ENCODE measurements at places on chromosomes 6 and 20.

DNA sequence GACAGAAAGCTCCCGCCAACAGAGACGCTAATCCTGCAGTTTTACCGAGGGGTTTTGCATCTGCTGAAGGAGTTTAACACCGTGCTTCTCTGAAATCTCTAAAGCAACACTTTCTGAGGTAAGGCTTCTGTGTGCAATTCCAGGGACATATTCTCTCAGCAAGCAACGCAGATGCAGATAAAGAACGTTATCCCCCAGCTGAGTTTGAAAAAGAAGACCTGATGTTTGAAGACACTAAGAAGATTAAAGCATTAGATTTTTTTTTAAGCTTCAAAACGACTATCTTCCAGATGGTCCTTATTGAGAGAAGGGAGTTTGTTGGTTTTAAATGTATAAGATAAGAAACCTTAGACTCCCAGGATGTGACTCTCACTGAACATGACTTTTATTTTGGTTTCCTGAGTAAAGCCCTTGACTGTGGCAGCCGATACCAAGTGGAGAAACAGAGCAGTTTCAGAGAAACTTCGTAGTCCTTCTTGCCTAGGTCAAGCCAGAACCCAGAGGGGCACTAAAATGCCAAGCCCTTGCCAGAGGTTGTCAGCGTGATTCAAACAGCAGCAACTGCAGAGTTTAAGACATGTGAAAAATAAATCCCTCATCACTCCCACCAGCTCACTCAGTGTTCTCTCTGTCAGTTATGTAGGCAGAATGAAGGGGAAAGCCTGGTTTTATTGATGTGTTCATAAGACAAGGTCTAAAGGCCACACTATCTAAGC, 353.3 kb upstream of the CNR1 start:
- no peak for DNase-seq

DNA sequence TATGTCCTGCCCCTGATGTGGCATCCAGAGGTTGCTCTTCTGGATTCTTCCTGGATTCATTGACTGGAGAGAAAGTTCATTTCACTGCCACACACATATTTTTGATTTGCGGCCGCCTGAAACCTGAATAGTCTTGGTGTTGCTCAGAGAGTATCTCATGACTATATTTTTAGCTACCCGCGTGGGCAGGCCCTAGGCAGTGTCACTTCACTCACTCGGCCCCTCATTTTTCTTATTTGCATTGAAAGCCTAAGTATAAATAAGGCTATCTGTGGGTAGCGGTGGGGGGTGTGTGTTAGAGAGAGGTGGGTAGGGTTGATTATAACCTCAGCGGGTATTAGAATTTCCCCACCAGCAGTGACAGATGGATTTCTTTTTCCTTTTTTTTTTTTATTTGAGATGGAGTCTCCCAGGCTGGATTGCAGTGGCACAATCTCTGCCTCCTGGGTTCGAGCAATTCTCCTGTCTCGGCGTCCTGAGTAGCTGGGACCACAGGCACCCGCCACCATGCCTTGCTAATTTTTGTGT, 113.5 kb downstream of the JARID2 start:
- DNase-seq, result no peak

DNA sequence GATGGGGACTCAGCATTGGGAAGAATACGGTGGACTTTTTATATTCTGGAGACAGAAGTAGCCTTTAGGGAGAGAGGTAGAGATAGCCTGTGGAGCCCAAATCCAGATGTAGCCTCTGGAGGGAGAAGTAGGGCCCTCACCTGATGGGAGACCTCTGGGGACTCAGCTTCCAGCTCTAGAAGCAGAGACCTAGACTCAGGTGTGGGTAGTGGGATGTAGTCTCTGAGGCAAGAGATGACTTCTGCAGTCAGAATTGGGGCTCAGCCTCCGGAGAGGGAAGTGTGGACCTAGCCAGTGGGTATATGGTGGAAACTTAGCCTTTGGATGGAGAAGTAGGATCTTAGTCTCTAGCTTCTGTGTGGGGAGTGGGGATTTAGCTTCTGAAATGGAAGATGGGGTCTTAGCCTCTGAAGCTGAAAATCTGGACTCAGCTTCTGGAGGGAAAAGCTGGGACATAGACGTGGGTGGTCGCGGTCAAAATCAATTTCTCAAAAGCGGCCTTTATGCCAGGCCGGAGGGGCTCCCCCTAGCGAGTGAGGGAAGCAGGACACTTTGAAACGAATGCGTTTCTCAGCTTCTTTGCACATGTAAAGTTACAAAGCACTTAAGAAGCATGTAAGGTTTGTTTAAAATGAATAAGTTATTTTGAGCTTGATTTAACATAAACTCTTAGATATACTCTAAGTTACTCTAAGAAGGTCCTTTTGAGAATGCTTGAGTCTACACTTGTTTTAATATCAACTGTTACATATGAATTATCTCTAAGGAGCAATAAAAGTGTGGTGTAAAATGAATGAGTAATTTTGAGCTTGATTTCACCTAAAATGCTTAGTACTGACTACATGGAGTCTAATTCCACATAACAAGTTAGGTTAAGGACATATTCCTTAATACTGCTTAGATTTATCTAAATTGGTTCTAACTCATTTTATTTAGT, 12.9 kb upstream of the ZNF343 start:
- peak; percentile 26 for DNase-seq

DNA sequence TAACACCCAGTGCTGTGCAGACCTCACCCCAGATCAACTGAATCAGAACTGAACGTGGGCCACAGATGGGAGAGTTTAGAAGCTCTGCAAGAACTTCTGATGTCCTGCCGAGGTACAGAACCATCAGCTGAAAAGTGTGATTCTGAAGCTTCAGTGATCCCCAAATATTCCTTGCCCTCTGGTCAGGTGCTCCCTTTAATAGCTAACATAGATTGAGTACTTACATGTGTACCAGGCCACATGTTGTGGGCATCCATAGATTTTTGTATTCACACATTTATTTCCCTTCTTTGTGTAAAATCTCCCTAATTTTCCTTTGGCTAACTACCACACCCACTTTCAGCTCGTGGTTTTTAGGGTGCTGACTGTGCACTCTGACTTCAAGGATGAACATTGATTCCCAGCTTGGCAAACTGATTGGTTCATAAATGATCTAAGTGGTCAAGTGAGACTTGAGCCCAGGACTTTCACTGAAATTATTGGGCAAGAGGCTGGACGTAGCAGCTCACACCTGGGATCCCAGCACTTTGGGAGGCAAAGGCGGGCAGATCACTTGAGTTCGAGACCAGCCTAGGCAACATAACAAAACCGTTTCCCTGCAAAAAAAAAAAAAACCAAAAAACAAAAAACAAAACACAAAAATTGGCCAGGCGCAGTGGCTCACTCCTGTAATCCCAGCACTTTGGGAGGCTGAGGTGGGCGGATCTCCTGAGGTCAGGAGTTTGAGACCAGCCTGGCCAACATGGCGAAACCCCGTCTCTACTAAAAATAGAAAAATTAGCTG, 162.2 kb downstream of the BCAS1 start:
- no peak for DNase-seq

GRCh38 chr6:145813285-145814034, 1.1 kb downstream of the FBXO30 start:
- DNase-seq, result peak; percentile 13

DNA sequence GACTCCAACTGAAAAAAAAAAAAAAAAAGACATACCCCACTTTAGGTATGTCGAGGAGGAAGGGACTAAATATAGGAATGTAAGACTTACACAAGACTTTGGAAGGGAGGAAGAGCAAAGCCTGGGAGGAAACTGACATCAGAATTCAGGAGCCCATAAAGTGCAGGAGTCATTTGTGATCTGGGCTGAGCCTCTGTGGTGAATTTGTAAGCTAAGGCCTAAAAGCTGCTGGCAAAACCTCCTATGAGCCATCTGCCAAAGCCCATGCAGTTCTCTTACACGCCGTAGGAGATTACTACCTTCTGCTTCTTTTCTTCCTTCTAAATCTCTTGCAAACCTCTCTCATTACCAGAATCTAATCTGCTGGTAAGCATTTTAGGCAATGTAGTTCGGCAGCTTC, 52.0 kb upstream of the THEMIS start:
- peak; percentile 10 for DNase-seq

DNA sequence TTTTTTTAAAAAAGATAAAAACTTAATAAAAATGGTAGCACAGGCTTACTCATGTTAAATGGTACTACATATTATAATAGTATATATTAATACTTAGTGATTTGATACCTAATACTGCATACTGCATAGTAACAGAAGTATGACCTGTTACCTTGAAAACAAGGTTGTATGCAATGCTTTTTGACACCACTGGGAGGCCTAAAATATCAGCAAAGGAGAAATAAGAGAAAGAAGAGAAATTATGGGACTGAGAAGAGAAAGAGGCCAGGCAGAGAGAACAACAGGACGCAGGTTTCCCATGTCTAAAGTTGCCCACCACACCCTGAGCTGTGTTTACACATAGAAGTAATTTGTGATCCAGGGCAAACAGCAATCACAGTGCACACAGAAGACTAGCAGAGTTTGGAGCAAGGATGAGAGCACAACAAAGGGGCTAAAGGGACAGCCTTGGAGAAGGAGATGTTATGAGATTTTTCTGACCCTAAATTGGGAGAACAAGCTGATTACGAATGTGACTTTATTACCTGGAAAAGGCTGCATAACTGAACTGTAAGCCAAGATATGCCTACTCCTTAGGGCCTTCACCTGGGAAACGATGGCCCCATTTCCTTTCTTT, 73.2 kb downstream of the ROS1 start:
- no peak for DNase-seq

- DNase-seq, result no peak
Measured at GRCh38 chr20:38267296-38267695, 6.8 kb upstream of the KIAA1755 start.

GRCh38 chr20:46122071-46122470, 4.0 kb downstream of the CD40 start:
- no peak for DNase-seq

- no peak for DNase-seq
Measured at GRCh38 chr6:138800377-138801150, 4.7 kb downstream of the ECT2L start.

GRCh38 chr6:44349904-44350649, 7.6 kb downstream of the SPATS1 start:
- DNase-seq, result no peak

DNA sequence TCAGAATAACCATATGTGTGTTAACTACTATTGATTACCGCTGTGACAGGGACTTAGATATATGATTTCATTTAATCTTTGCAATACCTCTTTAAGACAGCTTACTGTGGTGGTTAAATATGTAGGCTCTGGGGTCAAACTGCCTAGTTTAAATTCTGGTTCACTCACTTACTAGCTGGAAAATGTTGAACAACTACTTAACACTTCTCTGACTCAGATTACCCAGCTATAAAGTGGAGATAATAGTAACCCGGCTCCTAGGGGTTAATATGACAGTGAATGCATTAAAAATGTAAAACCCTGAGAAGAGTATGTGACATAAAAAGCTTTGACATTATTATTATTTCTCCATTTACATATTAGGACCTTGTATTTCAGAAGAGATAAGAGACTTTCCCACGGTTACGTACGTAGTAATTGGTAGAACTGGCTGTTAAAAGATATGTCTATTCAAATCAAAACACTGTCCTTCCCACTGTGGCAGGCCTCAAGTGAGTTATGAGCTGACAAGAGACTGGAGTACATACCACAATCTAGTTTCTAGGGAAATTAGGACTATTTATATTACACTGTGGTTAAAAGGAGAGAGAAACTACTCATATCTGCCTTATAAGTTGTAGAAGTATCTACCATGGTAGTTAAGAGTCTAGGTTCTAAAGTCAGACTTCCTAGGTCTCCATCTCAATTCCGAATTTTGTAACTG, 4.4 kb upstream of the PLCB1 start:
- DNase-seq, result no peak

- DNase-seq, result no peak
Measured at GRCh38 chr20:63507083-63507743, 8.3 kb upstream of the EEF1A2 start.

DNA sequence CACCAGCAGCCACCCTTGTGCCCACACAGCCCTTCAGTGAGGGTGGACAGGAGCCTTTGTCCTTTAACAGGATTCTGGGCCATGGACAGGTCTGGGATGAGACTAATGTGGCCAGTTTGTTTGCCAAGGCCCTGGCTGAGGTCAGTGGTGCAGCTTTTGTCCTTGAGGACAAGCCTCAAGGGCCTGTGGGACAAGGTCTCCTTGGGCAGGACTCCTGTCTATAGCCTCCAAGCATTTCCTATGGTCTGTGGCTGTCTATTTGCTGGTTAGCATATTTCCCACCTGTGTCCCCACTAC, 44.1 kb downstream of the SUN5 start:
- DNase-seq, result no peak

DNA sequence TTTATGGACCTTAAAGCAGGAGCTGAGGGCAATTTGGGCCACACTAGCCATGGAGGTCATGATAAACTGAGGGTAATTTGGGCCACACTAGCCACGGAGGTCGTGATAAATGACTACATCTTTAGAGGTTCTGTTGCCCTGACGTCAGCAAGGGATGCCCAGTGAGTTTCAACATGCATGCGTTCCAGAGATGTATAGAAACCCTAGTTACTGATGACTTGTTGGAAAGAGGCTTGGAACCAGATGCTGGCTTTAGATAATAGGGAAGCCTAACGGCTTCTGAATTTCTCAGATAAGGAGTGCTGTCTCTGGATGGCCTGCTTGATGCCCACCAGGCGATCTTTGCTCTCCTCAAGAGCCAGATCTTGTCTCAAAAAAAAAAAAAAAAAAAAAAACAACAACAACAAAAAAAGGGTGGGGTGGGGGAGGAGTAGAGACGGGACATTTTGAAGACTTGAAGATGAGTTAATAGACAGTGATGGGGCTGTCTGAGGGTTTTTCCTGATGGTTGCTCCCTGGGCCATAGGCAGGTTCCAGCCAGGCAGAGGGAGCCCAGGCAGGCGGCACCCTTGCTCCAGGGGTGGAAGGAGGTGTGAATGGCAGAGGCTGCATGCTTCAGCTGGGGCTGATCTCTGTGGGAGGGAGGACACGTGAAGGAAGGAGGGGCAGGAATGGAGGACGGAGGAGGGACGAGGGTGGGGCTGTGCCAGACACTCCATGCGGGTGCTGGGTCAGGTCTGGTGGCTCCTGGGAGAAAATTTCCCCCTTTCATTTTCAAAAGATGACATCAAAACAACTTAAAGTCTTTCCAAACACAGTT, 27.0 kb upstream of the FRMD1 start:
- no peak for DNase-seq

DNA sequence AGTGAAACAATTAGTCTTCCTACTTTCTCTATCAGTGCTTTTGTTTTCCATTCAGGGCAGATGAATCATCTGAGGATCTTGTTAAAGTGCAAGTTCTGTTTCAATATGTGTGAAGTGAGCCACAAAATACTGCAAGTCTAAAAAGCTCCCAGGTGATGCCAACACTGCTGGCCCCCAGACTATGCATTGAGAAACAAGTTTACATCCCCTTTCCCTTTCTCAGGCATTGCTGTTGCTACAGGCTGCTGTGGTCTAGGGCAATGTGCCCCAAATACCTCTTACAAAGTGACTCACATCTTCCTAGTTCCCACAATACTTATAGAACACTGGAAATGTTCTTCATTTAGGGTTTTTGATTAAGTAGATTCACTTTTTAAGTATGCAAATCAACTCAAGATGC, 31.8 kb downstream of the ABRACL start:
- no peak for DNase-seq

- DNase-seq, result no peak
Measured at GRCh38 chr6:36493319-36493718, 50.5 kb downstream of the KCTD20 start.

GRCh38 chr6:139982652-139983295, 608.3 kb upstream of the CITED2 start:
- DNase-seq, result no peak

- no peak for DNase-seq
Measured at GRCh38 chr6:153207617-153208016, 76.5 kb upstream of the RGS17 start.

- DNase-seq, result no peak
Measured at GRCh38 chr6:108591040-108591816, 30.5 kb downstream of the FOXO3 start.
